ENCODE measurements at places on chromosomes 5 and 9. TPM values are rescaled to one million over a fixed set of nuclear protein-coding genes. Genes with fewer than 3 reads are reported as not detected.

GRCh38 chr9:69946800-69947437 is 96.7 kb upstream of the MAMDC2 start:
- no peak for DNase-seq

- DNase-seq: peak; percentile 73
Observed at GRCh38 chr5:77630114-77630680, 8.3 kb downstream of the OTP start.

The BHMT2 gene
- total RNA-seq: 4.7 TPM

GRCh38 chr9:75064307-75065025 is 23.5 kb downstream of the NMRK1 start:
- no peak for DNase-seq

DNA sequence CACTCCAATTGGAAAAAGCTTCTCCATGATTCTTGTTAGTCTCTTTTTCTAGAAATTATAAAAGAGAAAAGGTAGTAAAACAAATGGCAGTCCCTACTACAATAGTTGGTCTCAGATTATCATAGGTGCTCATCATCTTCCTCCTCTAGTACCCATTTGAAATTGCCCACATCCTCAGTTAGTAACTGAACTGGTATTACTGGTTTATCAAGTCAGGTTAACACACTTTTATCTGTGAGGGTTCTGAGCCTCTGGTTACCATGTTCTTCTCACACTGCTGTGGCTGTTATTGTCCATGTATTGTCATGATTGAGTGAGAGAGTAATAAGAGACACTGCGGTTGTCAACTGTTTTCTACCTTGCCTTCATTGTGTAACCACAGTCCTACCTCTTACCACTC is 901.7 kb downstream of the TLE1 start:
- no peak for DNase-seq

GRCh38 chr9:98432134-98432533 is 176.7 kb upstream of the TBC1D2 start:
- DNase-seq: no peak

The DOCK2 gene
- 65.4 TPM for total RNA-seq

GRCh38 chr5:107012371-107012770 is 658.4 kb downstream of the EFNA5 start:
- peak; percentile 43 for DNase-seq

DNA sequence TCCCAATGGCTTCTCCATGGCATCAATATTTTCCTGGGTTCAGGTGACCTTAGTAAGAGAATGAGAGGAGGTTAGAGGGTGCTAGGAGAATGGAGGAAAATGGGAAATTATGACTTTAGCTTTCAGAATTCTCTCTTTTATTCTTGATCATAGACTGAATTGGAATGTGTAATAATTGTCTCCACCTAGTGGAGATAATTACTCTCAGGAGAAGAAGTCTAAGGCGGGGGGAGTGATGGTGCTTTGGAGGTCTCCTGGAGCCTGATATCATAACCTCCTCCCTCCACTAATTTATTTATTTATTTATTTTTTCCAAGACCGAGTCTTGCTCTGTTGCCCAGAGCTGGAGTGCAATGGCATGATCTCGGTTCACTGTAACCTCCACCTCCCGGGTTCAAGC is 221.3 kb downstream of the GRIA1 start:
- DNase-seq: no peak

The CERCAM gene
- 14.0 TPM for total RNA-seq

- DNase-seq: no peak
Observed at GRCh38 chr5:171369056-171369455, 18.6 kb upstream of the NPM1 start.

- no peak for DNase-seq
Observed at GRCh38 chr5:66960369-66961137, 236.0 kb downstream of the CD180 start.

The GRXCR2 gene
- total RNA-seq: not detected

GRCh38 chr5:6576861-6577501 is 55.9 kb downstream of the NSUN2 start:
- no peak for DNase-seq

The PPP3R2 gene
- total RNA-seq: not detected

Measured in upper lobe of right lung (tissue), 1 donor.